Cortex of kidney (tissue), 1 donor: ENCODE measurements at places on chromosomes 4 and X.

DNA sequence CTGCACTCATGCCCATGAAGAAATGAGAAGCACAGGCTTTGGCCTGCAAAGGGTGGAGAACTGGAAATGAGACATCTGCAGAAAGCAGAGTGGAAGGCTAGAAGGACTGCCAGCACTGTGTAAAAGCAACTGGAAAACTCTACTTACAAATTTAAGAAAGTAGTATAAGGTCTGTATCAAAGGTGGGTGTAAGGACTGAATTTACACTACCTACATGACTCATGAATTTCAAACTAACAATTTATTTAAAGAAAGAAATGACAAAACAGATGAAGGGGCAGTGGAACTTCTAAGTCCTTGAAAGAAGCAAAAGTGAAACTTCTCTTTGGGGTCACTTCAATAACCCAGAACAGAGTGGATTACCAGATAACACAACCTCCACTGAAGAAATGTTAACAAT is 71.2 kb downstream of the SLC10A7 start:
- DNase-seq: no peak

DNA sequence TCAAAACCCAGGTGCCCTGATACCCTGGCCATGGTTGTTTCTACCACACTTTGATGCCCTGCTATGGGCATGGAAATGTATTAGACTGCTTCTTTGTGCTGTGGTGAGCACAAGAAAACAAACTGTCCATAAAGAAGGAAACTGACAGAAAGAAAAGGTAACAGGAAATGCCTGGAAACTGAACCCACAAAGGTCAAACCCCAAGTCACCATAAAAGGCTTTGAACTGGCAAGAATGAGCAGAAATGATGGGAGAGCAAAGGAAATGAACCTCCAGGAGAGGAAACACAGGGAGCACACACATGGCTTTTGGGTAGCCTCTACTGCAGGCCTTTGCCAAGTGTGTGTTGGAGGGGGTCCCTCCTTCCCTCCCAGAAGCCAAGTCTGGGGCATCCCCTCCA is 35.0 kb downstream of the LHFPL1 start:
- no peak for DNase-seq

- DNase-seq: no peak
Measured at GRCh38 chrX:110182865-110183264, 135.0 kb downstream of the AMMECR1 start.

- DNase-seq: no peak
Measured at GRCh38 chr4:39464886-39465501, 6.1 kb downstream of the LIAS start.

- DNase-seq: no peak
Measured at GRCh38 chrX:113059714-113060113, 219.1 kb upstream of the AMOT start.

DNA sequence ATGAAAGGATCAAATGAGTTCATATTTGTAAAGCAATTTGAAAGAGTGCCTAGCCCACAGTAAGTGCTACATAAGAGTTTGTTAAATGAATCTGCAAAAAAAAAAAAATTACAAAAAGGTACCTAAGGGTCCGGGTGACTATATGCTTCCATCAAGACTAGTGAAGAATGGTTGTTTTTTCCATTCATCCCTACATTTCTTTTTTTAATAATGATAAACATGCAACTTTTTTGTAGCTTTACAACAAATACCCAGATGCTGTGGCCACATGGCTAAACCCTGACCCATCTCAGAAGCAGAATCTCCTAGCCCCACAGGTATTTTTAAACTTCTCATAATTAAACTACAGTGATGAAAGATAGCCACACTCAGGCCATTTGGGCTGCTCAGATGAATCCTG is 4.3 kb downstream of the SPP1 start:
- DNase-seq: no peak

DNA sequence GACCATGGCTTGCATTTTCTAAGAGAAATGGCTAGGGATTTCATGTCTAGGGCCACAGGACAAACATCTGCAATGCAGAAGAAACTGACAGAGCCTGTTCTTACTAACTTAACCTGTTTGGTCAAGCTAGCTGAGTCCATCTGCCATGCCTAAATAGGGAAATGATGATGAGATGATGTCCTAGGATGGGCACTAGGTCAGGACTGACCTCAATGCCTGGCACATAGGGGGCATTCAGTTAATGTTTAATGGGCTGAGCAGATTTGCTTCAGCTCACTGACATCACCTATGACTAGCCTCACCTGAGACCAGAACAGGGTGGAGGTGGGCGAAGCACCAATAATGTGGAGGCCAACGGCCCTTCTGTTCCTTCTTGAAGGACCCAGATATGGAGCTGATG is 174.2 kb upstream of the SCML1 start:
- DNase-seq: no peak

- no peak for DNase-seq
Measured at GRCh38 chr4:154622598-154622997, 10.1 kb upstream of the FGG start.

DNA sequence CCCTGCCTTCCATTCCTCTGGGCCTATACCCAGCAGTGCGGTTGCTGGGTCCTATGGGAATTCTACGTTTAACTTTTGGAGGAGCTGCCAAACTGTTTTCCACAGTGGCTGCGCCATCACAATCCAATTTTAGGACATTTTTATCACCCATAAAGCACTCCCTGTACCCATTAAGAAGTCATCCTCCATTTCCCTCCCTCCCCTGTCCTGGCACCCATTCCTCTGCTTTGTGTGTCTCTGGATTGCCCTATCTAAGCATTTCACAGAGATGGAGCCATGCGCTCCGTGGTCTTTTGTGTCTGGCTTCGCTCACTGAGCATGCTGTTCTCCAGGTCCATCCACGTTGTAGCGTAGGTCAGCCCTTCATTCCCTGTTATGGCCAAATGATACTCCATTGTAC is 1.7 kb upstream of the OPN1LW start:
- DNase-seq: no peak

GRCh38 chr4:120418146-120418545 is 351.5 kb upstream of the MAD2L1 start:
- no peak for DNase-seq

- no peak for DNase-seq
Measured at GRCh38 chr4:93897559-93897958, 69.0 kb downstream of the ATOH1 start.

DNA sequence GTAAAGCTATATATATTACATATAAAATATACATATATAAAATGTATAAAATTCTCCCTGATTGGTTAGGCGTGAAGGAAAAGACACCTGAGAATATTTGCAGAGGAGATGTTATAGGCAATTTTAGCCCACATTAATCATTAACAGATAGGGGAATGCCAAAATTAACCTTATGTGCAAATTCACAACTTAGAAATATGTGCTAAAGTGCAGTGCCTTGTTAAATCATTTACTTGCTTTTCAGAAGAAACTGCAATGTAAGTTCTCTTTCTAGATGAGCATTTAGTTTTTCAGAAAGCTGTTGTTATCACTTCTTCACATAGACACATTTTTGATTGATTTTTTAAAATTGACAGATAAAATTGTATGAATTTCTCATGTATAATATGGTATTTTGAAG is 5.6 kb downstream of the TASL start:
- DNase-seq: no peak

DNA sequence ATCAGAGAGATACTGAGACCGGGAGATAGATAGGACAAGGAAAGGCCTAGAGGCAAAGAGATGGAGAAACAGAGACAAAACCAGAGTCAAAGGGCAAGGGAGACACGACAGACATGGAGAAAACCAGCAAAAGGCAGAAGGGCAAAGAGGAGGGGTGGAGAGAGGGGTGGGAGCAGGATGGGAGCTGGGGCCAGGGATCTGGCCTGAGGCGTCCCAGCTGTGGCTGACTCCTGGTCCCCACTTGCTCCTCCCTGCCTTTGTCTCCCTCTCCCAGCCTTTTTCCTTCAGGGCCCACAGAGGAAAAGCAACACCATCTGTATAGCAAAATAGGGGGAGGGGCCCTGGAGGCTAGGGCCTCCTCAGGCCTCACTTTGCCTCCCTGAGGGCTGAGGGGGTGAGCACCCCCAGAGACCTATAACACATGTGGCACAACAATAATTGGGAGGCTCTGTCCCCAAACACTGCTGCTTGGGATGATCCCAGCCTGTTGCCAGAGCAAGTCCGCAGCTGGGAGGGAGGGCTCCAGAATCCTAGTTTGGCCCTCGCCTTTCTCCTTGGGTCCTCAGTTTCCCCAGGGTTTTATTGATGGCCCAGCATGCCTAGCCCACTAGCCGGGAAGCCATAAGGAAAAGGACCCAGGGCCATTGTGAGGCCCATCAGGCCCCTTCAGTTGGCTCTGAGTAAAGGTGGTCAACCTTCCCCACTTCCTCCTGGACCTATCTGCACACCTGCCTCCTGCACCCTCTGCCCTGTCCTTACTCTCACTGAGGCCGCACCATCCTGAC is 96.8 kb downstream of the PJA1 start:
- DNase-seq: no peak

GRCh38 chrX:150410513-150410912 is 47.4 kb downstream of the MAMLD1 start:
- DNase-seq: no peak

DNA sequence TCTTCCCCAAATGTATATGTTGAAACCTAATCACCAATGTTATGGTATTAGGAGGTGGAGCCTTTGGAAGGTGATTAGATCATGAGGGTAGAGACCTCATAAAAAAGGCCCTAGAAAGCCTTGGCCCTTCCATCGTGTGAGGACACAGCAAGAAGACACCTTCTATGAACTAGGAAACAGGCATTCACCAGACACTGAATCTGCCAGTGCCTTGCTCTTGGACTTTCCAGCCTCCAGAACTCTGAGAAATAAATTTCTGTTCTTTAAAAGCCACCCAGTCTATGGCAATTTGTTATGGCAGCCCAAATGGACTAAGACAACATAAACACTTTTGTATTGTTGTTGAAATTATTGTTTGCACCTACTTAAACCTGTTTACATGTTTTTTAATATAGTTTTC is 221.8 kb upstream of the RPS6KA3 start:
- DNase-seq: no peak

DNA sequence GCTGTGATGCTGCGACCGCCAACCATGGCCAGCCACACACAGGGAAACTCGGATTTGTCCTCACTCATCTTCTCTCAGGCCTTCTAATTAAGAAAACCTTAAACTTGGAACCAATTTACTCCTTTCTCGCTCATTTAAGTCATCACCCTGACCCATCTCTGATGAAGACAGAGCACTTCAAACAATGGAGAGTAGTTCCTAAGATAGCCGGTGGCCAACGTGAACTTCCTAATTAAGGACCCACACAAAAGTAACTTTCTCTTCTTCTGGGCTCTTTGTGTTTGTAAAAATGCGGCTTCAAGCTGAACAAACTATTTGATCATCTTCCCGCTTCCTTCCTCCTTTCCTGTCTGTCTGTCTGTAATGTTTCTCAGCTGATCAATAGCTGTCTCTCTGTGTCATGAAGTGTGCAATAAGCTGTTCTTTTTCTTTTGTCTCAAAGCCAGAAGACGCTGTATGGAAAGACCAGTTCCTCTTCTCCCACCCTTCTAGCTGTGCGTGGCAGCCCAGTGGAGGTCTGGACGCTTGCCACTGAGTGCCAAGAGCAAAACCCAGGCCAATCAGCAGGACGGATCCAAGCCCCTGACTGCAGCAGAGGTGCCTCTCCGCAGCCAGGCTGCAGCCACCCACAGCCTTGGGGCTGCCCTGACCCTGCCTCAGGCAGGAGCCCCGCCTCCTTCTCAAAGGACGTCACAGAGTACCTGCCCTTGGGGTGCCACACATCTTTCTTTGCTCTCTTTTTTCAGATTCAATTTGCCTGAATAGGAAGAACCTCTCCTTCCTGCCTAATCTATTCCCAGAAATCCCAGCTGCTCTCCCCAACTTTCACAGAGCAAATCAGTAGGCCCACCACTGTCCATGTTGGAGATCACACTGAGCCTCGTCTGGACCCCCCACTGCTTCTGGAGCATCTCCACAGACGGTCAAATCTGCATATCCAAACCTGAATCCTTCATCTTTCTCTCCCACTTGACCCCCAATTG is 59.3 kb downstream of the MAML3 start:
- no peak for DNase-seq

GRCh38 chrX:24877854-24878650 is 137.7 kb downstream of the ARX start:
- DNase-seq: no peak

- no peak for DNase-seq
Measured at GRCh38 chr4:116489739-116490138, 595.6 kb downstream of the TRAM1L1 start.

- DNase-seq: no peak
Measured at GRCh38 chrX:9855561-9856283, 69.5 kb downstream of the SHROOM2 start.

- DNase-seq: no peak
Measured at GRCh38 chr4:127616898-127617297, 15.9 kb upstream of the INTU start.

DNA sequence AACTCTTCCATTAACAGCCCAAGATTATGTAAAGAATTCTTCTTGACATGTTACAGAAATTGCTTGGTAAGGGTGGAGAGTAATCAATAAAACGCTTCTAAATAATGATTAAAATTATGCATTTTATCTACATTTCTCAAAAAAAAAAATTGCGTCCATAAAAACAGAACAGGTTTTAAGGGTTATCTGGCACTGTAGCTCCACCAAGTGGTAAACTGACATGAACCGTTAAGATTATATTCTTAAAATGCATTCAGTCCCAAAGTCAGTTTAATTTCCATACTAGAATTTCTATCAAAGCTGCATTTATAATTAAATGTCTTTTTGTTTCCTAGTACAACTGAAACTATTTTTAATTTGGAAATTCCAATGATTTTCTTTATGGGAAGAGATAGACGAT is 214.0 kb upstream of the UGT8 start:
- no peak for DNase-seq

DNA sequence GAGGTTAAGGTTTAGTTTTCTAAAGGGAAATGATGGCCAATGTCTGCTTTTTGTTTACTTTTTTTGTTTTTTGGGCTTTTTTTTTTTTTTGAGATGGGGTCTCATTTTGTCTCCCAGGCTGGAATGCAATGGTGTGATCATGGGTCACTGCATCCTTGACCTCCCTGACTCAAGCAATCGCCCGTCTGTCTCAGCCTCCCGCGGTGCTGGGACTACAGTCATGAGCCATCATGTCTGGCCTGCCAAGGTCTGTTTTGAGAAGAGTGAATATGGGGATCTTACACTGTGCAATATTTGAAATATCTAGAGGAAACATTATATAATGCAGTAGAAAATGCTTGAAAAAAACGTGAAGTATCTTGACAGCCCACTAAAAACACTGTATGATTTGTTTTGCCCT is 162.5 kb downstream of the GASK1B start:
- DNase-seq: no peak

- DNase-seq: no peak
Measured at GRCh38 chr4:6573986-6574746, 823 bp upstream of the MAN2B2 start.

GRCh38 chrX:1719270-1719669 is 104.4 kb downstream of the ASMT start:
- no peak for DNase-seq

DNA sequence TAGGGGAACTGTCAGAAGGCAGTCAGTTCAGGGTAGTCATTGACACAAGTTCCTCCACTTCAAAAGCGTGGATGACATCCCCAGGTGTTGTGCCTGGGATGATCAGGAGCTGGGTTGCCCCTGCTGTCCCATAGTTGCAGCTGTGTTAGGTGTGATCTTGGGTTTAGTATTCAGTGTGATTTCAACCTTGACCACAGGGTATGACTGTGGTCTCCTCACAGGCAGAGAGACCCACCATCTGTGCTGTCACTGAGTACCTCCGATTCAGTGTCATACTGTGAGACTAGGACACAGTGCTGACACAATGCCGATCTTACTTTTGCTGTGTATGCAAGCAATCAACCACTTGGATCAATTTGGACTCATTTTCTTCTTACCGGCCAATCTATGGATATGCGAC is 25.2 kb downstream of the FOXR2 start:
- no peak for DNase-seq
